NCI-H1048 (cell line): ENCODE measurements at places on chromosomes 13 and 19.

DNA sequence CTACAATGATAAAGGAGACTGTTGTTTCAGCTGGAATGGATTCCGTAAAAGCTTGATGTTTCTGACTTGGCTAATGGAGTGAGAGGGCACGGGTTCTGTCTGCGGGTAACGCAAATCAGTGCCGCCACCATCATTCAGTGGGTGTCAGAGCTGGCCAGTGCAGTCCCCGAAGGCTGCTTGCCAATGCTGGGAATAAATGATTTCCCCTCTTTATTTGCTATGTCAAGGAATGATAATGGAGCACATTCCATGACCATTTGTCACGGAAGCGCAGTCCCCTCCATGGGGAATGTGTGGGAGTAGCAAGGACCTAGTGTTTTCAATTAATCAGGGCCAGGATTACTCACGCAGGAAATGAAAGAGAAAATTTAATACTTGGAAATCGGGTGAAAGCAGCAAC is 899.3 kb downstream of the UQCRFS1 start:
- DNase-seq, result no peak

DNA sequence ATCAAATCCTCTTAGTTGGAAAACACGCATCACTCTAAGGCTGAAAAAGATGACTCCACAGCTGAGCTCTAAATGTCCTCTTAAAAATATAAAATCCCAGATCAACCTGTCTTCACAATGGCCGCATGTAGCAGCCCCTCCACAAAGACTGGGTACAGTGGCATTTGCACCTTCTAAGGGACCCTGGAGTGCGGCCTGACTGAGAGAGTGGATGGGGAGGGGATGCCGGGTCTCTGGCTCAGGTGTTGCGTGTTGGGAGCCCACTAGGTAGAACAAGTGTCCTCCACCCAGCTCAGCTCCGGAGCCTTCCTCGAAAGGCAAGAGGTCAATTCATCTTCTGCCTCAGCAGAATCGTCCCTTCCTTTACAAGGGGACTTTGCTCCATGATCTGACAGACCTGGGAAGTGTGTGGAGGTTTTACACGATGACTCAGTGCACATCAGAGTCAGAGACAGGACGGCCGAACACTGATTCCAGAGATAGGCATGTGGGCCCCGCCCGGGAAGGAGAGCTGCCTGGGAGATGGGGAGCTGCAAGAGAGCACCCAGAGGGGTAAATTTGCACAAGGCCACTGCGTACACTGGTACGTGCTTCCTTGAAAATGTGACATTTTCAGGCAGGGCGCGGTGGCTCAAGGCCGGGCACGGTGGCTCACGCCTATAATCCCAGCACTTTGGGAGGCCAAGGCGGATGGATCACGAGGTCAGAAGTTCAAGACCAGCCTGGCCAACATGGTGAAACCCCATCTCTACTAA is 23.5 kb upstream of the SLC15A1 start:
- DNase-seq, result no peak

DNA sequence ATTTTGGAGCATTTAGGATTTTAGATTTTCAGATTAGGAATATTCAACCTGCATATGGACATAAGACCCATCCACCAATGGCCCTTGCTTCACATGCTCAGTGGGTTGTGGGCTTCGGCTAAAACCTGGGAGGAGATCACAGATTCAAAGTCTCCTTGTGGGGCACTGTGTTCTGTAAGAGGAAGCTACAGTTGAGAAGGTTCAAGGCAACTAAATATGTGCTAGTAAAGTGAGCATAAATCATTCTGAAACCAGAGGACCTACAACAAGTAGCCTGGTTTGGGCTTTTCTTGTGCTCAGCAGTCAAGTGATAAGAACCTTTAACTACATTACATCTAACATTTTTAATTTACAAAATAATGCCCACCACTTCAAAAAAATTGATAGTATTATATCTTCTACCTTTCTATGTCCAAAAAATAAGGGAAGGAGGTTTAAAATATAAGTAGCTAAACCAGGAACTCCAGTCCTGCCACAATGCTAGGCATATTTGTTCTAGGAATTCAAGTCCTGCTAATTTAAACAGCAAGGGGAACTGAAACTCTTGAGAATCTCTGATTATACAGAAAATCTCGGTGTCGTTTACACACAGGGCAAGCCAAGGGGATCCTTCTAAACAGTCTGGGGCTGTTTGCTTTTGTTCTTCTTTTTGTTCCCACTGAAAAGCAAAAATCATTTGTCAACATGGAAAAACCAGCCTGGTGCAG is 36.6 kb downstream of the FOXO1 start:
- DNase-seq, result no peak

DNA sequence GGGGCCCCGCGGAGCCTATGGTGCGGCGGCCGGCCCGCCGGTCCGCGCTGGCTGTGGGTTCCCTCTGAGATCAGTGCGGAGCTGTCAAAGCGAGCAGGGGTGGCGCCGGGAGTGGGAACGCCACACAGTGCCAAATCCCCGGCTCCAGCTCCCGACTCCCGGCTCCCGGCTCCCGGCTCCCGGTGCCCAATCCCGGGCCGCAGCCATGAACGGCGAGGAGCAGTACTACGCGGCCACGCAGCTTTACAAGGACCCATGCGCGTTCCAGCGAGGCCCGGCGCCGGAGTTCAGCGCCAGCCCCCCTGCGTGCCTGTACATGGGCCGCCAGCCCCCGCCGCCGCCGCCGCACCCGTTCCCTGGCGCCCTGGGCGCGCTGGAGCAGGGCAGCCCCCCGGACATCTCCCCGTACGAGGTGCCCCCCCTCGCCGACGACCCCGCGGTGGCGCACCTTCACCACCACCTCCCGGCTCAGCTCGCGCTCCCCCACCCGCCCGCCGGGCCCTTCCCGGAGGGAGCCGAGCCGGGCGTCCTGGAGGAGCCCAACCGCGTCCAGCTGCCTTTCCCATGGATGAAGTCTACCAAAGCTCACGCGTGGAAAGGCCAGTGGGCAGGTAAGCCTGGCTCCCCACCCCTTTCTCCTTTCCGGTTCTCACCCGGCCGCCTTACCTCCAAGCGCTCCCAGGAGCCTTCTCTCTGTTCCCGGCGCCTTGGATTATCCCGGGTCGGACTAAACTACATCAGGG is at the start of gene PDX1:
Gene PDX1 (plus strand): TSS at position 67 of the 743 bp plus-strand sequence. CDS start 139 bp downstream, at position 206.
- peak; percentile 36 for DNase-seq

GRCh38 chr19:29269641-29270040 is 56.7 kb upstream of the UQCRFS1 start:
- no peak for DNase-seq

GRCh38 chr19:51689751-51690453 is 3.2 kb upstream of the SPACA6 start:
- DNase-seq, result no peak

DNA sequence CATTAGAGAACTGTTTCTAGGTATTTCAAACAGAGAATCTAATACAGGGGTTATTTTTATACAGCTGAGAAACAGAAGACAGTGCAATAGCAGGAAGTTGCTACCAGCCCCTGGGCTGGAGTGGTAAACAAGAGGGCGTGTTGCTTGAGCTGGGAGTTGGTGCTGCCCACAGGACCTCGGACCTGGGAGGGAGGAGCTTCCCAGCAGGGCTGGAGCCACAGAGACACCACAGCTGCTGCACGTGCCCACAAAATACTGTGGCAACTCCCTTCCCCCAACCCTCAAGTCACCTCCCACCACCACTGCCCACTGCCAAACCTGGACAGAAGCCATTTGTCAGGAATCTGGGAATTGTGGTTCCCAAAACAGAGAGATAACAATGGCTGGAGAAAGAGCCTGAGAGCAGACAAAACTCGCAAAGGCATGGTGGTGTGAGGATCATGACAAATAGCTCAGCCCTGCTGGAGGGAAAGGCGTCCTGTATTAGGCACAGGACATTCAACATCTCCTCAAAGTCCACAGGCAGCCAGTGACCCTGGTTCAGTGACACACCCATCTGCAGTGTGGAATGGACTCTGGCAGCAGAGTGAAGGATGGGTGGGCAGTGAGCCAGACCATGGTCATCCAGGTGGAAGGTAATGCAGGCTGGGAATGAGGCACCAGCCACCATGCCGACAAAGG is 57.2 kb downstream of the SPATA13 start:
- DNase-seq, result no peak

GRCh38 chr13:100433475-100433874 is 155.1 kb downstream of the GGACT start:
- DNase-seq, result no peak

DNA sequence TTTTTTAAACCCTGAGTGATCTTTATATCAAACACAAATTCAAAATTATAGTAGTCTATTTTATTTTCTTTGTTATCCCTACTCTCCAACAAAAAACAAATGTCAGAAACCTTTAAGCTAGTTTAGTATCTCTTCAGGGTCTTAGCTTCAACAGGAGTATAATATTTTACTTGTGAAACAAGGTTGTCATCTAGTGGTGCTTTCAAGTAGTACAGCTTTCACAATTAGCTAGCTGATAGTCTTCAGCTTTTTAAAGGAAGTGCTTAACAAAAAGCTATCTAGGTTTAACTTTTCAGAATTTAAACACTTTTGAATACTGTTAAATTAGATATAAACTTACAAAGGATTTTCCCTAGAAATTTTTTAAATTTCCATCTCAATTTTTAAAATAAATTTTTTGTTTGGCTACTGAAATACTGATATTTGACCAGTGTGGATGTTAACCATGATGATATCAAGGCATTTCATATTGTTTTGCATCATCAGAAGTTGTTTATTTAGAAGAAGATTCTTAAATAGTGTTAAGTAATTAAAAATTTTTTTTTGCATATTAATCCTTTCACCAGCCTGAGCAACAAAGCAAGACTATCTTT is 34.2 kb downstream of the TDRD3 start:
- no peak for DNase-seq

DNA sequence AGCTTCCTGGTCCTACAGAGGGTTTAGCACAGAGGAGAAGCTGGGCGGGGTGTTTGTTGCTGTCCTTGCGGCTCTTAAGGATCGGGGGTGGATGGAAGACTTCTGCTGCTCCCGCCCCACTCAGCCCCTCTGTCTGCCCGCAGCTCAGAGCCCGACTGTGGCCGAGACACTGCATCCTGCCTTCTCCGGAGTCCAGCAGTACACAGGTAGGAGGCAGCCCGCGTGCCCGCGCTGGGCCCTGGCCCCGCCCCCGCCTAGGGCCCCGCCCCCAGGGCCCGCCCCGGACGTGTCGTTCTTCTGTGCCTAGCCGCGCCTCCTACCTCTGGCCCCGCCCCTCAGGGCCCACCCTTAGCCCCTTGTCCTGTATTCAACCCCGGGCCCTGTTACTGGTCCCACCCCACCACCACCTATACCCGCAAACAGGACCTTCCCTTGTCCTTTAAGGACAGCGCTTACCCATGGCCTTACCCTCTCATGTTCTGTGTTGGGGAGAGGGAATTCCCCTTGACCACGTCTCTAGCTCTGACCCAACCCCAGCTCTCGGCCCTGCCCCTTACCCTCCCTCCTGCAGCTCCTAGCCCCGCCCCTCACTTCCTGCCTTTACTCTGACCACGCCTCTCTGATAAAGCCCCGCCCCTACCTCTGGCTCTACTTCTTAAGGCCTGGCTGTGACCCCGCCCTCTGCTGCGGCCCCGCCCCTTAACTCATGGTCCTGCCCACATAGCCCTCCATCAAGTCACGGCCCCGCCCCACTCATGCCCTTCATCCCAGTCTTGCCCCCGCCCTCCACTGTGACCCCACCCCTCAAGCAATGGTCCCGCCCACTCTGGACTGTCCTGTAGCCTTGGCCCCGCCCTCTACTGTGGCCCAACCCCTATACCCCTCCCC is 60.5 kb downstream of the CELF5 start:
- peak; percentile 91 for DNase-seq

DNA sequence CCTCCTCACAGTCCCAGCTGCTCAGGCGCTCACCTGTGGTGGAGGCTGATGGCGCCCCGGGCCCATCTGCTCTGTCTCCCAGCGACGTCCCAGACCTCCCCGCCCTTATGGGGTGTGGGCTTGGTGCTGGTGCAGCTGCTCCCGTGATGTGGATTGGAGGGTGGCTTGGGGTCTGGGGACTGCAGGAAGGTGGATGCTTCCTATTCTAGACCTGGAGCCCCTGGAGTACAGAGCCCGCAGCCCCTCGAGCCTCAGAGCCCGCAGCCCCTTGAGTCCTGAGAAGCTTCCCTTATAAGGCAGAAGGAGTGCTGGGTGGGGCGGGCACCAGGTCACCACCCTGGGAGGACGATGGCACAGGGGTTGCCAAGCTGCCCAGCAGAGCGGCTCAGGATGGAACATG is 31.6 kb downstream of the DOT1L start:
- no peak for DNase-seq

DNA sequence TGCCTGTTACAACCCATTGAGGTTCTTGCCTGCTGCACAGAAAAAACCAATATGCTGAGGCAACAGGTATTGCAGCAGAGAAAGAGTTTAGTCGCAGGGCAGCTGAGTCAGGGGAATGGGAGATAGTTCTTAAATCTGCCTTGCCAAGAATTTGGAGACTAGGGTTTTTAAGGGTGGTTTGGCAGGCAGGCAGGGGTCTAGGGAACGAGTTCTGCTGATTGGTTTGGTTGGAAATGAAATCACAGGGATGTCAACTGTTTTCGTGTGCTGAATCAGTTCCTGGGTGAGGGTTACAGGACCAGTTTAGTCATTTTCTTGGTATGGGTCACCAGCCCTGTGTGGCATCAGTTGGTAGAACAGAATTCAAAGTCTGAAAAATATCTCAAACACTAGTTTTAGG is 36.6 kb downstream of the PDS5B start:
- DNase-seq, result no peak

GRCh38 chr13:76223999-76224398 is 587.9 kb downstream of the LMO7 start:
- DNase-seq, result no peak

GRCh38 chr13:101989798-101990350 is 412.0 kb downstream of the FGF14 start:
- DNase-seq, result no peak

DNA sequence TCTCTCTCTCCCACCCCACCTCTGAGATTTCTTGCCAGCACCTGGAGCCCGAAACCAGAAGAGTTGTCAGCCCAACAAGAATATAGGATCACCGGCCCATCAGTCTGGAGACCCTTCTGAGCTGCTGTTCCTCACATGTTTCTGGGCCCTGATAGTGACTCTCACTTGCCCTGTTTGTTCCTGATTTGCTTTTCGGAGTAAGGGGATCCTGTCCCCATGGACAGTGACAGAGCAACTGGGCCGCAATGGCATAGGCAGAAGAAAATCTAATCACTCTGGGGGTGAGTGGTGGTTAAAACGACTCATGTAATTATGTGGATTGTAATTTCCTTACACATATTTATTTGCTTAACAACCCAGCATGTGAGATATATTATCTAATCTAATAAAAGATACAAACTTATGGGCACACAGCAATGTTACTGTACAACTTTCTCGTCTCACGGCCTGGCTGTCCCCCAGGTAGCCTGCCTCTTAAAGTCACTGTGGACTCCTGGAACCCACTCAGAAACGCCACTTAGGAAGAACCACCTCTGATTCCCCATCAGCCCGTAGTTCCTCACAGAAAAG is 663 bp upstream of the SMAD9 start:
- no peak for DNase-seq
